ENCODE measurements at places on chromosomes 2 and 18.

DNA sequence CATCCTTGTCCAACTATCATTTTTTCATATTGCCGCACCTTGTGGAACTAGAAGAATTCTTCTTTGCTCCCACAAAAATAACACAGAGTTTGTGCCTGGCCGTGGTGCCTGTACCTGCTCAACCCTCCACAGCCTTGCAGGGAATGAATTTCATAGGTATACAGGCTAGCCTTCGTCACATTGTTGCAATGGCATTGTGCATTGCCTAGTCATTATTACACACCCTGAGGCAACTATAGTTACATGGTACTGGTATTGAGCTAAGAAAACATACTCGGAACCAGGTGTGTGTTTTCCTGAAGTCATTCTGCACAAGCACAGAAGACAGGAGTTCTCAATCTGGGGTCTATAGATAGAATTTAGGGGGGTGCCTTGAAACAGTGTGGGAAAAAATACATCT, 188.0 kb upstream of the CTAGE1 start:
- DNase-seq: no peak

GRCh38 chr2:588074-588645, 89.0 kb downstream of the TMEM18 start:
- DNase-seq: no peak

GRCh38 chr2:166137331-166137730, 9.5 kb upstream of the SCN1A start:
- DNase-seq: no peak

DNA sequence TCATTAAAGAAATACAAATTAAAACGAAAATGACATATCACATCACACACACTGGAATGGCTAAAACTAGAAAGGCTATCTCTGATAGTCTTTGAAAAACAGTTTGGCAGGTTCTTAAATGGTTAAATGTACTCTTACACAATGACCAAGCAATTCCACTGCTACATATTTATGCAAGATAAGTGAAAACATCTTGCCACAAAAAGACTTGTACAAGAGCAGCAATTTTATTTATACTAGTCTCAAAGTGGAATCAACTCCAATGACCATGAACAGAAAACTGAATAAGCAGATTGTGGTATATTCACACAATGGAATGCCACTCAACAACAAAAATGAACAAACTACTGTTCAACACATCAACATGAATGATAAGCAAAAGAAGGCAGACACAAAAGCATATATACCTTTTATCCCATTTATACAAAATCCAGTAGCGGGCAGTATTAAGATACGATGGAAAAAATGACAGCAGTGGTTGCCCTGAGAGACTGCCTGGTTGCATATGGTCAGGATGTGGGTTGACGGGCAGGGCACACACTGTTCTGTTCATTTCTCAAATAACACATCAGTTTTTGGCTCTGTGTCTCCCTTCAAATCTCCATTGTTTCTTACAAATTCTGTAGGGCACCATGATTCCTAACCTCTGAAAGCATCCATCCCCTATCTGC, 25.4 kb downstream of the SP100 start:
- DNase-seq: no peak

DNA sequence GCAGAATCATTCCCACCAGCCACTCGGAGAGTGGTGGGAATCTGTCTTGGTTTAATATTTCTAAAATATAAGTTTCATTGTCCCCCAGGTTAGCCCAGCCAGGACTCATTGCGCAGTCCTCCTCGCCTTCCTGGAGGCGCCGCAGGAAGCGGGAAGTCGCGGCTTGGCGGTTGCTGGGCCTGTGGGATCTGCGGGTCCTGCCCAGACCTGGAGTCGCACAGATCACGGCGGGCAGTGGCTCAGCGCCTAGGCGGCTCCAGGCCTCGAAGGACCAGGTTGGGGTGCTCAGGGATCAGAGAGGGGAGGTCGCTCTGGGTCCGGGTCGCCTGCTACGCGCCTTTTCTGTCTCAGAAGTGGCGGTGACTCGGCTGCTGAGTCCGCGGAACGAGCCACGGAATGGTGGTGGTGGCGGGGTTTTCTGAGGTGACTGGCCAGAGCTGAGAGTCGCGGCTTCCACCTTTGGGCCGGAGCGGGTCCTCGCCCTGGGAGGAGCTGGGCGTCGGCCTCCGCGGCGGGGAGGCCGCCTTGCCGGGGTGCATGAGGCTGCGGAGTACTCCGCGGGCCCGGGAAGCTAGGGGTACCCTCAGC, 2.6 kb downstream of the HOXD3 start:
- DNase-seq: no peak

DNA sequence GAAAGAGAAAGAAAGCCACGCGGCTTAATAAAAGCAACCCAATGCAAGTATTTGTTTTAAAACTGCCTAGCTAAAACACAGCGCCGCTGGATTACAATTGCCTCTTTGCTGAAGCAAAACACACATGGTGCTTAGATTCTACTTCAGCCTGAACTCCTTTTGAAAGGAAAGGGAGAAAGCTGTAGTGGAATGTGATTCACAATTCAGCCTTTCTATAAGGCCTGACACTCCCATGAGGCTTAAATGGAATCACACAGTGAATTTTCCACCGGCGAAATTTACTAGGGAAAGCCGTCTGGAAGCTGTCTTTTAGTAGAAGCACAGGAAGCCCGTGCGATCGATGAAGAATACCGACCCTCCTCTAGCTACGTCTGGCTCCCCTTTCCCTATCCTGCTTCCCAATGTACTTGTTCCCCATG, 348.0 kb downstream of the DLGAP1 start:
- no peak for DNase-seq

DNA sequence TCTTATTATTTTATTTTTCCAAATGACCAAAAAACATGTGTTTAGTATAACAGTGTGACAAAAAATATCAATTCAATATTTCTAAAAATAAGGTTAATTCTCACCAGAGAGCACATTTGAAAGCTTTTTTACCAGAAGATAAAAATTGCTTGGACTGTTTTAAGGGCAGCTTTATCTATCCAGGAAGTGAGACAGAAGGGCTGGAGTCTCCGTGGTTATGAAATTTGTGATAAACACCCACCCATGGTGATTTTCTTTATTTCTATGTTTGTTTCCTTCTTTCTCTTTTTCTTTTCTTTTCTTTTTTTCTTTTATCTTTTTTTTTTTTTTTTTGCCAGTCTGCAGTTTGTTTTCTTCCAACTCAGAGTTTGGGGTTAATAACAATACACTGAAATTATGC, 298.5 kb downstream of the PIEZO2 start:
- DNase-seq: no peak

DNA sequence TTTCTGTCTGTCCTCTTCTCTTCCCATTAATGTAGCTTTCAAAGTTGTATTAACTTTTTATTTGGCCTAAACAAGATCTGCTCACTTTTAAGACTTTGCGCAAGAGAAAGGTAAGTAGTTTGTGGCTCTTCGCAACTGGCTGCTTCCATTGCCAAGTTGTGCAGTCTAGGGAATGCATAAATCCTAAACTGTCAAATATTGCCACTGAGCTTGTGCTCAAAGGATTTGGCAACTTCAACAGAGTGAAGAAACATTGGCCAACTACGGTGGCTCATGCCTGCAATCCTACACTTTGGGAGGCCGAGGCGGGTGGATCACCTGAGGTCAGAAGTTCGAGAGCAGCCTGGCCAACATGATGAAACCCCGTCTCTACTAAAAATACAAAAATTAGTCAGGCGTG, 826.4 kb downstream of the EPHA4 start:
- DNase-seq: no peak

- no peak for DNase-seq
Measured at GRCh38 chr18:76791642-76792041, 30.7 kb upstream of the ZNF236 start.

GRCh38 chr2:37337620-37338280, 6.7 kb upstream of the QPCT start:
- no peak for DNase-seq

DNA sequence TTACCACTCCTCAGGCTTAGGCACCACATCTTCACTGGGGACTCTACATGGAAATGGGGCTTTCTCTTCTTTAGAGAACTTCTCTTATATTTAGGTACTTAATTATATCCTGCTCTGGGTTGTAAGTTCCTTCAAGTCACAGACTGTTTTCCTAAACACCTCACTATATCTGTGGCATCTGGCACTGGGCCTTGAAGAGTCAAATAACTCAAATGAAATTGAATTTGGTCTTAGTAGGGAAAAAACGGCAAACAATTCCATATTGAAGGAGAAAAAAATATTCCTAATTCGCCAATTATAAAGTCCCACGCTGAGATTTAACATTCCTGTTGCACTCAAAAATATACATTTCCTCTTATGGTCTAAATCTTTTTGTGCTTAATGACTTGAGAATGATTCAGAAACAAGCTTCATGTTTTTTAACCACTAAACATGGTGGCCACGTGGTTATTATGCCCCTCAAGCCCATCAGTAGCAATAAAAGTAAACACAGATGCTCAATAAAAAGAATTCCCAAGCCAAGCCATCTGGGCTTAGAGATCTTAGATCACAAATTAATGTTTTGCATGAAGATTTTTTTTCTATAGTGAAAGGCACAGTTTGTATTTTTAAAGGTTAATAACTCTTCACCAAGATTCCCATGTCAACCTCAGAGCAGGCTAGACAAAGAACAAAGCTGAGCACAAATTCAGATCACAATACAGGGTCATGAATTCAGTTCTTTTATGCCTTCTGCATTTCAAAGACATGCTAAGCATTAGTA, 105.5 kb upstream of the SYT4 start:
- DNase-seq: no peak

- peak; percentile 20 for DNase-seq
Measured at GRCh38 chr2:42359965-42360483, 993 bp downstream of the COX7A2L start.

DNA sequence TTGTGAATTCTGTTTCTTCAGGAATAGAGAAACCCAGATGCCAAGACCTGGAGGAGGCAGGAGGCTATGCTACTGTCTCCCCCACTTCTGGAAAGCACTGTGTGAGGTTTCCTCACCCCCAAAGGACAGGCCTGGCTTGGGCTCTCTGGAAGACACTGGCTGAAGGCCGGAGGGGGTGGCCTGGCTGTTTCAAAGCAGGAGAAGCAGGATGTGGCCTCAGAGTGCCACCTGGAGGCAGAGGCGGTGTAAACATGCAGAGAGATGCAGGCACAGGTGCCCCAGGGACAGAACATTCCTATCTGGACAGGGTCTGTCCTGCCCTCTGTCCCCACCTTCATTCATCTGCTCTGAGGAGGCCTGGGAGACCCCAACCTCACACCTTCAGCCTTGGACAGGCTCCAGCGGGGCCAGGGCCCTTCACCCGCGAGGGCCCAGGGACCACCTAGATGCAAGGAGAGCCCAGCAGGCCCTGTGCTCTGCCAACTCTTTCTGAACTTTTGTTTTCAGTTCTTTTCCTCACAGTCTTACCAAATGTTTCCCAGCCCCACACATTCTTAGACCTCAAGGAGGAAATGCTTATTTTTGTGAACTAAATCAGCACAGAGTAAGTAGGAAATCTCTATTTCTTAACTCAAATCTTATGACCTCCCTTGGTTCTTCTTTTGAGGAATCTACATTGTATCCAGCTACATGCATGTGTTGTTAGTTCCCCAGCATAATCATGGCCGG, 79.2 kb downstream of the LONRF2 start:
- DNase-seq: peak; percentile 60

- DNase-seq: no peak
Measured at GRCh38 chr2:168992026-168992425, 39.1 kb downstream of the ABCB11 start.

- DNase-seq: peak; percentile 55
Measured at GRCh38 chr2:232013701-232014353, 52.3 kb downstream of the DIS3L2 start.

DNA sequence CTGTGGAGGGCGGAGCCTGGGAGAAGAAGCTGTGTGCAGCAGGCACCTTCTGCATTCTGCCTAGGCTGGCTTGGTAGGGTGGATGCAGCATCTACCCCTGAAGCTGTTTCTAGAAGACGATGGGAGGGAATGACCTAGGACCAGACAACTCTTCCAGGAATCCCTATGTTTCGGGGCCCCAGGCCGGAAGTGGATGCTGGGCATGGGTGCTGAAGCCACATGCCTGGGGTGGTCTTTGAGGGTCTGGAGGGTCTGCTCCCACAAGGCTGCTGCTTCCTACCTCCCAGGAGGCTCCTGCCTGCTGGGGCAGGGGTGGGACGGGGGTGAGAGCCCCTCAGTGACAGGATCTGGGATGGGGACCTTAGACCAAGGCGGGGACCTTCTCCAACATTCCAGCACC, 61.0 kb downstream of the CIB4 start:
- DNase-seq: no peak

DNA sequence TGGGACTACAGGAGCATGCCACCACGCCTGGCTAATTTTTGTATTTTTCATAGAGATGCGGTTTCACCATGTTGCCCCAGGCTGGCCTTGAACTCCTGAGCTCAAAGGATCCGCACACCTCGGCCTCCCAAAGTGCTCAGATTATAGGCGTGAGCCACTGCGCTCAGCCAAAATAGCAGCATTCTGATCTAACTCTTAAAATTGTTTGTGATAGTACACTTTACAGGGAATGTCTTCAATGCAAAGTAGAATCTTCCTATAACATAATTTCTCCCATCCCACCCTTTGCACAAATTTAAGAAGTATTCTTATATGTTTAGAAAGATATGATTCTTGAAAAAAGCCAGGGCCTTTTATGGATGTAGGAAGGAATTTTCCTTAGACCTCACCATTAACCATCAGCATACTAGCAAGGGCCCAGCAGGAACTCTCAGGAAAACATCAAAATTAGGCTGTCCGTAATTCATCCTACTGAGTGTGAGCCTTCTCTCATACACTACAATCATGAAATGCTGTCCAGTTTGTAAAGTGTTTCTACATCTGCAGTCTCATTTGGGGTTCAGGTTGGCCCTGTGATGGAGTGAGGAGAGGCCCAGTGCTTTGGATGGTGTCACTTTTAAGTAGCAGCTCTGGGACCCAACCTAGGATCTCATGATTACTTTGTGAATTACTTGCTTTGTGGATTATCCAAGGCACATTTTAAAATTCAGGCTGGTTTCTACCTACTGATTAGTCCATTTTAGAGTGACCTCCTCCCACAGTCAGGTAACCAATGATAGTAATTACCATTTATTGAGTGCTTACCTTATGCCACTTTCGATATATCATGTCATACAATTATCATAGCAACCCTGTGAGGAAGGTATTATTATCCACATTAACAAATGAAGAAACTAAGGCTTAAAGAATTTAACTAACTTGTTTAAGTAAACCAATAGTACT, 37.5 kb upstream of the DLX1 start:
- DNase-seq: no peak

DNA sequence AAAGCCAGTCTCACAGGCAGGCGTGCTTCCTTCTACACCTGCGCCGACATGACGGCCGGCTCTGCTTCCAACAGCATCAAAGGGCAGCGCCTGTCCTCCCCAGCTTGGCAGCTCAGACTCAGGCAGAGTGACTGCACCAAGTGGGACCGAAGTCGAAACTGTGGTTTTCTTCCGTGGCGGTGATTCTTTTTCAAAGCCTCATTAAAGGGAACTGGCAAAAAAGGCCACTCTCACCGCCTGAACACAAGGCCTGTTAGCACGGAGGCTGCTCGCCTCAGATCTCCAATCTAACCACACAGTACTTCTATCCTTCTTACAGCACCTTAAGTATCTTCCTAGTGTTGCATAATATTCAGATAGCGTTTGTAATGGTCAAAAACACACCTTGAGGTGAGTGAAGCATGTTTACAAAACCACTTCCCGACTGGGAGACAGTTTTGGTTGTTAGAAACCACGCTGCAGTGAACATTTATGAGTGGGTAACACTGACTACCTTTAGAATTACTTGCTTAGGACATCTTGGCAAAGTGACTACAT, 236.4 kb downstream of the HDAC4 start:
- no peak for DNase-seq

- DNase-seq: peak; percentile 11
Measured at GRCh38 chr18:27599202-27599829, 414.2 kb upstream of the CHST9 start.

GRCh38 chr2:170843656-170844055, 27.0 kb downstream of the GAD1 start:
- peak; percentile 43 for DNase-seq

- no peak for DNase-seq
Measured at GRCh38 chr2:161141033-161141432, 19.2 kb upstream of the TANK start.
